ENCODE measurements at places on chromosomes 3 and 15.

- DNase-seq = no peak
Measured at GRCh38 chr15:87949151-87949574, 307.4 kb downstream of the NTRK3 start.

- DNase-seq = no peak
Measured at GRCh38 chr15:90001683-90002427, 731 bp downstream of the ZNF710 start.

DNA sequence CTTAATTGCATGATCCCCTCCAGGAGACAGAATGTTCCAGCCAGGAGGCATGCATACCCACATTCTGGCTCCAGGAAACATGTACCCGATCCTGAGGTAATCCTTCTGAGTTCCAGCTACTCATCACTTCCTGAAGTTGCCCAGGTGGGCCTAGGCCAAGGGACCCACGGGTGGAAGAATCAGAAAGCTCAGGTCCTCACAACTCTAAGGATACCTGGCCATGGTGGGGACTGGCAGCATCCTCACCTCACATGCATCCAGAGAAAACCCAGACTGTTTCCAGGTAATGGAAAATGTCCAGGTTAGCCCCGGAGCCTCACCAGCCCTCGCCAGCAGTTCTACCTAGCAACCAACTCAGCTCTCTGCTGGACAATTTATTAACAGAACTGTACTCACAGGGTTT is 78.2 kb downstream of the DAPK2 start:
- DNase-seq = no peak

DNA sequence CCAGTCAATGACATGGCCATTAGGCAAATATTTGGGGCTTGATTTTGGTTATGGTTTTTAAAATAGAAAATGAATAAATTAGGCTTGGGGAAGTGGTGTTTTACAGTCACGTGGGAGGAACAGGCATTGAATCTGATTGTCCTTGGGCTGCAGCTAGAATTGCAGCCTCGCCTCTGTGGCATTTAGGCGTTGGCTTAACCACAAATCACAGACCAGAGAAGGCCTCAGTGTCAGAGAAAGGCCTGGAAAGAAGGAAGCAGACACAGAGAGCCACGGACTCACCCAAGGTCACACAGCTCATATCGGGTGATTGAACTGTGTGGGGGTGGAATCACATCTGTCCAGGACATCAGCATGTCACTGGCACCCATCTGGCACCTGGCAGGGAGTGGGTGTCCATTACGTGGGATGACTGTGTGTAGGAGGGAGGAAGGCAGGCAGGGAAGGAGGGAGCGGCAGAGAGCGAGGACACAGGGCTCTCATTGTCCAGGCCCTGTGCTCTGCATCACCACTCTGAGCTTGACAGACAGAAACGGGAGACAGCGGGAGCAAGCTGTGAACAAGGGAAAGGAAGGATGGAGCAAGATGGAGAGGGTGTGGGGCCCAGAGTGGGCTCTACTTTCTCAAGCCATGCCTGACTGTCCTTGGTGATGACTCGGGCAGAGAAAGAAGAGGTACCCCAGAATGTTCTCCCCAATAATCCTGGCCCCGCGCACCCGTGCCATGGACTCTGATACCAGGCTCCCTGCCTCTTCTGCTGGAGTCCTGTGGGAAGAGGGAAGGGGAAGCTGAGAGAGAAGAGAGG is 186.4 kb downstream of the FAM43A start:
- DNase-seq = no peak

- no peak for DNase-seq
Measured at GRCh38 chr3:155664925-155665695, 79.8 kb downstream of the PLCH1 start.

DNA sequence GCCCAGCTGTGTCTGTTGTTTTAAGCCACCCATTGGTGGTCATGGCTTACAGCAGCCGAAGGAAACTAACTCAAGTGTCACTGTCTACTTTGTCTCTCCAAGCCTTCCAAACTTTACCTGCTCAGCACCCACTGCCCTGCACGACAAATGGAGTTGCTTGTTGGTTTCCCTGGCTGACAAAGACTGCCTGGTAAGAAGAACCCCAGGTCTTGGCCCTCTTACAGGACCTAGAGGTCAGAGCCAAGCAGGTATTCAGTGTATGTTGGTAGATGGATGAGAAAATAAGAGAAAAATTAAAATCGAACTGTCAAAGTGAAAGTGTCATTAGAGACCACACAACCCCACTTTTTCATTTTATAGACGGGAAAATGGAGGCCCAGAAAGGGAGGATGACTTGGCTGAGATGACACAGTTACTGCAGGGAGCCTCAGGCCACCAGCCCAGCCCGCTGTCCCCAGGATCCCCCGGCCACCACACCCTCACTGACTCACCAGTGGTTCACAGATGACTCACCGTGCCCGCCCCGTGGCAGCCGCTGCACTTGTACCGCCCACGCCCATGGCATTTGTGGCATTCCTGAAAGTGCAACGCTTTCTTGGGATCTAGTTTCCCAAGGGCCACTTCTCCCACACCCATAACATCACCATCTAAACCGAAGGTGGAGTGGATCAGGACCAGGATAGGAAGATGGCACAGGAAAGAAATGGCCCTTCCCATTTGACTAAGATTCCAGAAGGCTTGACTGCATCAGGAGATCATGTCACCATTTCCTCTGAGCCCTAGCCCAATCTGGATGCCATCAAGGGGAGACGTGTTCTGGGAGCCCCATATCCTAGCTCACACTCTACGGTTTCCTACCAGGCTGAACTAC is 15.2 kb downstream of the SSUH2 start:
- no peak for DNase-seq

DNA sequence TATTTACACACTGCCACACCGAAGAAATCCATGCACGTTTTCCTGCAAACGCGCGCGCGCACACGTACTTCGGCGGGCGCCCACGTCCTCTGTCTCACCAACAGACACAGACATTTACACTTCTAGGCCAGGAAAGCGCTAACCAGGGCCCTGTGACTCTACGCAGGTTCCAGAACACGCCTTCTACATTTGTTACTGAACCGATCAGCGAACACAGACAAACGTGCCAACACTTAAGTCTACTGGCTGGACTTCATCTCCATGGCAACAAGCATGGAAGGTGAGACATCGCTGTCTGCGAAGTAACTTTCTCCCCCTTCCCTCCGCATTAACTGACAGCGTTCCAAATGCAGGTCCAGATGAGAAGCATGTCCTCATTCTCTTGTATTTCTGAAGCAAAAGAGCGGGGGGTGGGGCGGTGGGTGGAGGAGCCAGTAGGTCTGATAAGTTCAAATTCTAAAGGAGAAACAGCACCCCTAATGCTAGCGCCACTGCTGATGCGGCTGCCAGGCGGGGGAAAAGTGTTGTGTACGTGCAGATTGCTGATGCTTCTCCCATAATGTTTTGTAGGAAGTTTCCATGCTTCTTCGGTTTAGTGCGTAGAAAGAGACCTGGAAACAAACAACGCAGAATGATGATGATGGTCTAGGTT is at the start of gene CTXN2:
TSS of gene CTXN2 (plus strand) at position 92 of the 652 bp plus-strand sequence. CDS start 9,636 bp downstream, outside the sequence.
- peak; percentile 33 for DNase-seq

GRCh38 chr3:13482106-13482690 is 2.1 kb downstream of the HDAC11 start:
- no peak for DNase-seq

- no peak for DNase-seq
Measured at GRCh38 chr3:52019352-52020080, 23.8 kb upstream of the RPL29 start.

GRCh38 chr3:6878731-6879130 is 17.8 kb downstream of the GRM7 start:
- DNase-seq = no peak

DNA sequence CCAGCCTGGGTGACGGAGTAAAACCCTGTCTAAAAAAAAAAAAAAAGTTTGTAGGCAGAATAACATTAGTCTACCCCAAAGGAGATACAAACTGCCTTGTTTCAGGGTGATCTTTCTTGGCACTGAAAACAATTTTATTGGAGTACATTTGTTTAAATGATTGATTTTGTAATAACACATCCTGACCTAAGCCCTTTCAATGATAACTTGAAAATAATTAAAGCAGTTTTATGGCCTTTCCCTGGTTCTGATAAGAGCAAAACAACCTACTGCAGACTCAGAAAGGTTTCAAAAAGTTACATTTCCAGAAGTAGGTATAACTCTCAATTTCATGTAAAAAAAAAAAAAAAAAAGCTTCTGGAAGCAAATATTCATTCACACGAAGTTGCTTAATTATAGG is 164.4 kb downstream of the ISL2 start:
- no peak for DNase-seq

DNA sequence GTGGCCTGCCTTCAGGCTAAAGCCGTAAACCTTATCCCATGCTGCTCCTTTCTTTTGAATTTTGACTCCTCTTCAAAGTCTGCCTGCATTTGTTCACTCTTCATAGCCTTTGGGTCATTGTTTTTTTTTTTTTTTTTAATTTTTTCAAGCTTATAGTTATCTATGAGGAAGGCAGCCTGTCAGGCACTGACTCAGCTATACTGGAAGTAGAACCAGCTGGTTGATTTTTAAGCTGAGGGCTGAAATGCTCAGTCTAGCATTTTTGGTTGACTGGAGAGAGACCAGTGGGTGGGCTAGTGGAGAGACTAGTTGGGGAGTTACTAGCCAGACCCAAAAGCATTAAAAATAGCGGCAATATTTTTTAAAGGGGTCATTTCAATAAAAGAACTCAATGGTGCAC is 44.1 kb downstream of the C3orf20 start:
- DNase-seq = no peak

DNA sequence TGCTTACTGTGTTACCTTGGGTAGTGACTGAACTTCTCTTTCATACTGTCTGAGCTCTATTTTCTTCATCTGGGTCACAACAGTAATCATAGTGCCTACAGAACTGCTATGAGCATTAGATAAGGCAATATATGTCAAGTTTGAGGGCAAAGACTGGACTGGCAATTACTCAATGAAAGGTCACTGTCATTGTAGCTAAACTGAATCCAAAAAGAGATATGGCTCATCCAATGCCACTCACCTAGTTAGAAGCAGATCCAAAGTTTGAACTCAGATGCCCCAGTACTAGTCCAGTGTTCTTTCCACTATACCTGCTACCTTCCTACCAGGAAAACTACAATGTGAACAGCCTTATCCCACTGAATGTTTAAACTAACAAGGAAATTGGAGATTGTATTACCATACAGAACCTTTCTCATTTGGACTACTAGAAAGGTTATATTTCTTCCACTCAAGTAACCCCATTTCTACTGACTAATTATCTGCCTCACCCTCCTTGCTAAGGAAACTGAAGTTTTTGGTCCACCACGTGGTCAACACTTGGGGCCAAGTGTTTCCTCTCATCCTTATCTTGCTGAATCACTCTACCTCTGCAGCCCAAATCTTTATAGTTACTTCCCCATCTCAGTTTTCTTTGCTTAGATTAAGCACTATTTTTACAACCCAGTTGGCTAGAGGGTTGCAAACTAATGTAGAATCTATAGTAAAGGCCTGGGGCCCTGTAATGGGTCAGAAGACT is 202.3 kb upstream of the LPP start:
- no peak for DNase-seq

DNA sequence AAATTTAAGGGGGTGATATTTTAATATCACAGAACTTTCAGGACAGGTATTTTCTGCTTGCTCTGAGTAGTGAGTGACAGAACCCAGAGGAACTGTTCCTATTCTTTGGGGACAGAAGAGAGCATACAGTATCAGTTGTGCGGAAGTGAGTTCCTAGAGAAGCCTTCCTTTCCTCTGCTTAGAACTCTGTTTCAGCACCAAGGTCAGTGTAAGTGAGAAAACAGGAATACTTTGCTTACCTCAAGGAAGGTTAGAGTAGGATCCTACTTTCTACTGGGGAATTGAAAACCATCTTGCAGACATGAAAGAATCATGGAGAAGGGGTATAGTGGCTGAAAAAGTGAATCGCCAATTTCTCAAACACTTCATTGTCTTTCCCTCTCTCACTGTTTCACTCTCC is 542.4 kb downstream of the SQOR start:
- DNase-seq = no peak

GRCh38 chr3:13104511-13104910 is 31.3 kb upstream of the IQSEC1 start:
- no peak for DNase-seq
